ENCODE measurements at places on chromosomes 7 and 10. TPM values are rescaled to one million over a fixed set of nuclear protein-coding genes. Genes with fewer than 3 reads are reported as not detected.

DNA sequence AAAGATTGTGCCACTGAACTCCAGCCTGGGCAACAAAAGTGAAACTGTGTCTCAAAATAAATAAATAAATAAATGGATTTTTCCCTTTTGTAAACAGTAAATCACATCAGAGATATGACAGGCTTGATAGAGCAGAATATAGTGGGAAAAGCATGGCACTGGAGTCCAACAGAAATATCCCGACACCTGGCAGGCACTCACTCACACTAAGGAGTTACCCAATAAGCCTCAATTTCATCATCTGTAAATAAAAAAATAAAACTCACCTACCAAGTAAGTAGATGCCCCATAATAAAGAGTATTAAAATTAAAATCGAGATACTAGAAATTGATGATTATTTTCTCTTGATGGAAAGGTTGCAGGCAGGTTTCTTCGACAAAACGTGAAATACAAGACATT is 1.7 kb downstream of the ATE1 start:
- DNase-seq, result no peak
- H3K4me1 ChIP-seq, result no peaks in the 10 kb centered on the region
- no peaks in the 10 kb centered on the region for H3K36me3 ChIP-seq
- H3K4me3 ChIP-seq, result 0 out of 2 replicates have a peak overlapping the region, but pooled peaks have one; percentile 77
- H3K27me3 ChIP-seq, result no peaks in the 10 kb centered on the region

- no peak overlapping the region for H3K4me3 ChIP-seq
- no peaks in the 10 kb centered on the region for H3K36me3 ChIP-seq
- H3K27ac ChIP-seq, result no peak overlapping the region
These were observed 806.8 kb downstream of the GRM8 start for GRCh38 chr7:126445991-126446390.

GRCh38 chr7:50226145-50226544 is 78.4 kb upstream of the IKZF1 start:
- no peaks in the 10 kb centered on the region for H3K27me3 ChIP-seq
- H3K4me1 ChIP-seq, result no peaks in the 10 kb centered on the region
- H3K27ac ChIP-seq, result no peak overlapping the region
- H3K36me3 ChIP-seq, result no peaks in the 10 kb centered on the region
- H3K4me3 ChIP-seq, result no peak overlapping the region

DNA sequence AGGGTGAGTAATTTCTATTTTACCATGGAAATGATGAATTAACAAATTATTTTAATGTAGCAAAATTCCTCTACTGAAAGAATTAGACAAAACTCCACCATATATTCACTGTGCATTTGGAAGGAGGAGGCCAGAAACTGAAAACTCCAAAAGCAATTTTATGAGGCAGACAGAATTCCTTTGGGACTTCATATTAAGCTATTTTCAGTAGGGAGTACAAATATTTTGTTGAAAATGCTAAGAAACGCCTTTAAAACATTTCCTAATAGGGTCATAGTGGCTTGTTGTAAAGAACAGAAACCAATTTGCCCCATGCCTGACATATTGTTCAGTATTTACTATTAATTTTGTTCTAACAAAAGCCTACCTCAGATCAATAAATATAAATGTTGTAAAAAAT is 117.8 kb downstream of the TES start:
- no peak overlapping the region for H3K27ac ChIP-seq
- H3K4me3 ChIP-seq, result no peak overlapping the region
- DNase-seq, result no peak
- H3K36me3 ChIP-seq, result no peaks in the 10 kb centered on the region
- no peaks in the 10 kb centered on the region for H3K4me1 ChIP-seq

- no peak overlapping the region for H3K4me3 ChIP-seq
- H3K36me3 ChIP-seq, result no peaks in the 10 kb centered on the region
- DNase-seq, result no peak
- no peaks in the 10 kb centered on the region for H3K27me3 ChIP-seq
- no peak overlapping the region for H3K27ac ChIP-seq
These were observed 111.8 kb downstream of the MAPK8 start for GRCh38 chr10:48418189-48418788.

Gene ABCA13
- total RNA-seq, result 0.03 TPM

DNA sequence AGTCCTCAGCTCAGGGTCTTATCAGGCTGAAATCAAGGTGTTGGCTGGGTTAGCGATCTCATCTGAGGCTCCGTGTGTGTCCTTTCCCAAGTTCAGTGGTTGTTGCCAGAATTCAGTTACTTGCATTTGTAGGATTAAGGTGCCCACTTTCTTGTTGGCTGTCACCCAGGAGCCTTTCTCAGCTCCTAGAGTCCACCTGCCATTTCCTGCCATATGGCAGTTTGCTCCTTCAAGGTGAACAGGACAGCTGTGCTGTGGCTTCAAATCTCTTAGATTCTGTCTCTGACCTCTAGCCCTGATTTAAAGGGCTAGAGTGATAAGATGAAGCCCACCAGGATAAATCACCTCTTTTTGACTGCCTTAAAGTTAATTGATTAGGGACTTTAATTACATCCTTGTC is 1.0 kb upstream of the HIF1AN start:
- H3K27me3 ChIP-seq, result no peaks in the 10 kb centered on the region
- no peak overlapping the region for H3K27ac ChIP-seq
- no peak overlapping the region for H3K4me3 ChIP-seq
- H3K36me3 ChIP-seq, result peaks cover 9% of the 10 kb centered on the region
- DNase-seq, result no peak

DNA sequence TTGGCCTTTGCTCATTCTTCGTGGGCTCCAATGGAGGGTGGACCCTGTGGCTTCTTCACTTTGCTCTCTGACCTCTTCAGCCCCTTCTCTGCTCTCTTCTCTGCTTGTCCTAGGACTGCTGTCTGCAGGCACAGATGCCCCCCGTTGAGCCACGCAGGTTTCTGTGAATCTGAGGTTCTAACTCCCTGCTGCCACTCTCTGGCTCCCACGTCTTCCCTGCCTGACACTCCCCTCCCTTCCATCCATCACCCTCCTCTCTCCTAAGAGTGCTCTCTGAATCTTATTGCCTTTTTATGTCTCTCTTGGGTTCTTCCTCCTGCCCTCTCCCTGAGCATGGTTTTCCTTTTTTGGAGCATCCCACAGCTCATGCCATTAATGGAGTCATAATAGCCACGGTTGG is 499.5 kb upstream of the GALNT17 start:
- H3K4me3 ChIP-seq, result no peak overlapping the region
- H3K27ac ChIP-seq, result no peak overlapping the region
- no peaks in the 10 kb centered on the region for H3K4me1 ChIP-seq
- H3K27me3 ChIP-seq, result no peaks in the 10 kb centered on the region

DNA sequence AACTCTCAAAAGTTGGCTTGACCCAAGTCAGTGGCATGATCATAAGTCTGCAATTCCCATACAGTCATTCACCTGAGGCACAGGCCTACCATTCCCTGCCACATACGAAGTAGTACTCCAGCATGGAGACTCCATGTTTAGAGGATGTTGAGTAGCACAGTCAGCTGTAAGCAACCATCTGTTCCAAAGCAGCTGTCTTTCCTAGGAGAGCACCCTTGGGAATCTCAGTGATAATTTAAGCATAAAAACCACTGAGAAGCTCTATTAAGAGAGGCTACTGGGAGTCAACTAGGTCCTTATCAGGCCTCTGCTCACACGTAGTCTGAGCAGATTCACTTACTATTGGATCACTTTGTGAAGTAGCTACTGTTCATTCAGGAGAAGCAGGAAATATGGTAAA is 61.6 kb upstream of the UNC5B start:
- DNase-seq, result no peak
- H3K4me3 ChIP-seq, result no peak overlapping the region
- no peaks in the 10 kb centered on the region for H3K36me3 ChIP-seq
- H3K4me1 ChIP-seq, result no peaks in the 10 kb centered on the region
- no peaks in the 10 kb centered on the region for H3K27me3 ChIP-seq
- H3K27ac ChIP-seq, result no peak overlapping the region

Gene PPP1R3C
- total RNA-seq, result 0.16 TPM

- no peaks in the 10 kb centered on the region for H3K27me3 ChIP-seq
- no peak overlapping the region for H3K27ac ChIP-seq
- H3K4me3 ChIP-seq, result no peak overlapping the region
- no peak for DNase-seq
- no peaks in the 10 kb centered on the region for H3K36me3 ChIP-seq
These were observed 288.0 kb upstream of the PITRM1 start for GRCh38 chr10:3460420-3461128.

- H3K27ac ChIP-seq, result no peak overlapping the region
- H3K4me1 ChIP-seq, result no peaks in the 10 kb centered on the region
- no peaks in the 10 kb centered on the region for H3K27me3 ChIP-seq
- no peak for DNase-seq
- no peaks in the 10 kb centered on the region for H3K36me3 ChIP-seq
These were observed 51.6 kb upstream of the PAX2 start for GRCh38 chr10:100693821-100694220.

DNA sequence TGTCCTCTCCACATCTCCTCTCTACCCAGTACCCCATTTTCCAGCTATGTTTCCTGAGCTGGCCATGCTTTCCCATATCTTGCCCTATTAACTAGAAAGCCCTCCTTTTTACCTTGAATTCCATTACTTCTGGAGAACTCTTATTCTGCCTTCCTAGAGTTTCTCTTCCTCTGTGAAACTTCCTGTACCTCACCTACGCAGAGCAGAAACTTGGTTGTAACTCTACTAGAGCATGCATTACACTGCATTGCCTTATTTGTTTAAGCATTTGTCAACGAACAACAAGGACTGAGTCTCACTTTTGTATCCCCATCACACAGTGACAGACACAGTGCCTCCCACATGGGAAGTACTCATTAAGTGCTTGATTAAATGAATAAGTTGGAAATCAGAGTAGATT is 36.4 kb downstream of the VCL start:
- peaks cover 11% of the 10 kb centered on the region for H3K4me1 ChIP-seq
- DNase-seq, result no peak
- H3K4me3 ChIP-seq, result no peak overlapping the region
- H3K27me3 ChIP-seq, result no peaks in the 10 kb centered on the region

Gene VTI1A
- 30.1 TPM for total RNA-seq

DNA sequence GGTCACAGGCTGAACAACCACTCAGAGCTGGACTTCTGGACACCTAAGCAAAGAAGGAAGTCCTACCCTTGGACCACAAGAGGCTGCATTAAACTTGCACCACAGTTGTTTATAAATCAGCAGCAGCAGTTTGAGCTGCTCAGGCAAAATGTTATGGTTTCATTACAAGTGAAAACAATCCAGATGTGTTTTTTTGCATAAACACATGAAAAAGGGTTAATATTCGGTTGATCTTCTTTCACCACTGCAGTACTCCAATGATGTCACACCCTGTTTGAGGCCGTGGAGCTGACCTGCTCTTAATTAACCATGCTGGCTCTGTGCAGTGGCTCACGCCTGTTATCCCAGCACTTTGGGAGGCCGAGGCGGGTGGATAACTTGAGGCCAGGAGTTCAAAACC is 490.8 kb upstream of the CELF2 start:
- H3K27me3 ChIP-seq, result no peaks in the 10 kb centered on the region
- H3K27ac ChIP-seq, result no peak overlapping the region
- no peak for DNase-seq
- H3K4me3 ChIP-seq, result no peak overlapping the region
- H3K4me1 ChIP-seq, result no peaks in the 10 kb centered on the region

GRCh38 chr10:14527134-14527844 is 196.6 kb upstream of the FRMD4A start:
- no peaks in the 10 kb centered on the region for H3K27me3 ChIP-seq

Gene PBLD
- total RNA-seq, result 1.5 TPM

Gene GPR26
- total RNA-seq, result 0.03 TPM

- H3K4me1 ChIP-seq, result no peaks in the 10 kb centered on the region
- H3K27me3 ChIP-seq, result no peaks in the 10 kb centered on the region
- H3K4me3 ChIP-seq, result no peak overlapping the region
These were observed 118.0 kb upstream of the PRSS58 start for GRCh38 chr7:142375710-142376313.

Gene ZNF365
- not detected for total RNA-seq

DNA sequence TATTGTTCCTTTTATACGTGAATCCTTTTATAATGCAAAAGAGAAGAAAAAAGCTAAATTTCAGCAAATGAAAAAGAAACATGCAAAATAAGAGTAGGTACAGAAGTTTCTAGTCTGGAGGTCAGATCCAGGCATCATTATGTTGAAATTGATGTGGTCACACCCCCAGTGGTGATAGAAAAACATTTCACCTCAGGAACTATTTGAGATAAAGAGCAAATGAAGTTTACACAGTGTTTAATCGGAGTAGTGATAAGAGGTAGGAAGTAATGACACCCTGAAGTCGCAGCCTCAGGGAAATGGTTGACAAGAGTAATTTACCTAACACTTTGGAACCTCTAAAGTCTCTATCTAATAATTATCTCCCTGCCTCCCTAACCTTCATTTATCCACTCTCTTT is 536.0 kb upstream of the STEAP1 start:
- no peak overlapping the region for H3K4me3 ChIP-seq
- no peak for DNase-seq
- H3K27ac ChIP-seq, result no peak overlapping the region
- H3K4me1 ChIP-seq, result no peaks in the 10 kb centered on the region

- no peak overlapping the region for H3K27ac ChIP-seq
- no peak for DNase-seq
- H3K36me3 ChIP-seq, result no peaks in the 10 kb centered on the region
- H3K4me1 ChIP-seq, result no peaks in the 10 kb centered on the region
- no peaks in the 10 kb centered on the region for H3K27me3 ChIP-seq
These were observed 736.9 kb downstream of the PARD3 start for GRCh38 chr10:34078017-34078744.

DNA sequence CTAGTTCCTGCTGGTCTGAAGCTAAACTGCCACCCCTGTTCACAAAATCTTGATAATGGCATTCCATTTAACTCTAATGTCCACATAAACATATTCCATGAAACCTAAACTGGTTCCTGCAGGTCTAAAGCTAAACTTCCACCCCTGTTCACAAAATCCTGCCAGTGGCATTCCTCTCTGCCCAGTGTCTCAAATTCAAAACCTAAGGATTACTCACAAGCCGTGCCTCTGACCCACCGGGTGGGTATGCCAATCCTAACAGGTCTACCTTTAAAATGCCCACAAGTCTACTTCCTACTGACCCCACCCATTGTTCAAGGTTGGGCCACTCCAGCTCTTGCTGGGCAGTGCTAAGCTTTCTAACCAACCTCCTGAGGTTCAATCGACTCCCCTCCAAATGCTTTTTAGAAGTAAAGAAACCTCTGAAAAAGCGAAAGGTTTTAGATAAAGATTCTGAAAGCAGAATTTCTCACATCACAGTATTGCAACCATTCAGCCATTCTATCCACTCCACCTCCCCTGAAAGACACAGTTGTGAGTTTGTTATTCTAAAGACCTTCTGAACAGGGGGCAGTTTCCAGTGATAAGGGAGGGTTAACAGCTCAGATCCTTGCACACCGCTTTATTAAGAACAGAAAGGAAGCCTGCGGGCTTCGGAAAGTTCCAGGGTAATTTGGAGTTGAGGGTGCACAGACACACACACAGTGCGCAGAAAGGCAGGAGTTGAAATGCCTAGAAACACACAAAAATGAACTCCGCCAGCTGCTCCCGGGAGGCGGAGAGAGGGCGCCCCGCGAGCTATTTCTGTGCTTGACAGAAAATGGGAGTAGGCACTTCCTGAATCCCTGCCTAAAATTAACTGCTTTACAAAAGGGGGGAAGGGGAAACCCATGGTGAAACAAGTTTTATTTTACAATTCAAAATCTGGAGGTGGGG is 87.7 kb downstream of the TNS3 start:
- H3K27ac ChIP-seq, result peak overlapping the region; percentile 49
- no peaks in the 10 kb centered on the region for H3K36me3 ChIP-seq
- DNase-seq, result no peak

Data from GM12878 (cell line).